ENCODE measurements at places on chromosomes 12 and 14.

DNA sequence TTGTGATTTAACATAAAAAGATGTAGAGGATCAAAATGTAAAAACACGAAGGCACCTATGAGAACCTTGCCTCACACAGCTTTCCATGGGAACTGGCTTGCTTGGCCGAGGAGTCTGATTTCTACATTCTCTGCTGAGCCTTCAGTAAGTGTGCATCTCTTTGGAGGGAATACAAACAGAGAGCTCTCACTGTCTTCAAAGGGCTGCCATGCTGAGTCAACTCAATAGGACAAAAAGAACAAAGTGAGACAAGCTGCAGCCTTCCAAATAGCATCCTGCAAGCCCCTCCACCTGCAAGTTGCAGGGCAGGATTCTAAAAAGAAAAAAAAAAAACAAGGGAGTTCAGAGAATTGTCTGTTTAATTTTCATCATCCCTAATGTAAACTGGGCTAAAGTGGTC lies 411.9 kb downstream of the NELL2 start:
- no peak for DNase-seq

- DNase-seq = no peak
These were observed 728.8 kb upstream of the LMO3 start for GRCh38 chr12:17334784-17335183.

GRCh38 chr14:84272290-84272721 lies 1257.6 kb upstream of the FLRT2 start:
- no peak for DNase-seq

DNA sequence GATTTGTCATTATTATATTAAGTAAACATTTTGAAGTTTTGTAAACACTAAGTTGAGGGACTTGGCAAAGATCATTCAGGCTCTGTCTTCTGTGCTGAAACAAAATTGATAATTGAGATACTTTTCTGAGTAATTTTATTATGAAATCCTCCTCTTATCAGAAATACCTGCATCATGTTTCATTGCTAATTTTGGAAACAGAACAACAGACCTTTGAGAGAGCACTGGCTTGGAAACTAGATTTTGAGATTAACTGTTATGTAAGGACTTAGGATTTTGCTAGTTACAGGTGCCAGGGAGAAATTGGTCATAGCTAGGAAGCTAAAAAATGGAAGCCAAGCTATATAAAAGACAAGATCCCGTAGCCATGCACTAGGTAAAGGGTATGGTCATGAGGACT lies 201.7 kb upstream of the DCN start:
- no peak for DNase-seq

DNA sequence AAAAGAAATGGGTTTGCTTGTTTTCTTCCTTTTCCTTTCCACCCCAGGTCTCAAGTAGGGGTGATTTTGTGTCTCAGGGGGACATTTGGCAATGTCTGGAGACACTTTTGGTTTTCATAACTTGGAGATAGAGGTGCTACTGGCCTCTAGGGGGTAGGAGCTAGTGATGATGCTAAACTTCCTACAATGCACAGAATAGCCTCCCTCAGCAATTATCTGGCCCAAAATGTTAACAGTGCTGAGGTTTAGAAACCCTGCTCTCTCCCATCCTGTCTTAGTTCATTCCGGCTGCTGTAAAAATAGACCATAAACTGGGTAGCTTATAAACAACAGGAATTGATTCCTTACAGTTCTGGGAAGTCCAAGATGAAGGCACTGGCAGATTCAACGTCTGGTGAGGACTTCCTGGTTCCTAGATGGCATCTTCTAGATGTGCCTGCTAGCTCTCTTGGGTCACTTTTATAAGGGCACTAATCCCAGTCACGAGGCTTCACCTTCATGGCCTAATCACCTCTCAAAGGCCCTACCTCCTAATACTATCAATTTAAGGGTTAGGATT lies 7.4 kb upstream of the GAS2L3 start:
- no peak for DNase-seq

GRCh38 chr12:60872219-60872618 lies 1276.4 kb downstream of the SLC16A7 start:
- no peak for DNase-seq

DNA sequence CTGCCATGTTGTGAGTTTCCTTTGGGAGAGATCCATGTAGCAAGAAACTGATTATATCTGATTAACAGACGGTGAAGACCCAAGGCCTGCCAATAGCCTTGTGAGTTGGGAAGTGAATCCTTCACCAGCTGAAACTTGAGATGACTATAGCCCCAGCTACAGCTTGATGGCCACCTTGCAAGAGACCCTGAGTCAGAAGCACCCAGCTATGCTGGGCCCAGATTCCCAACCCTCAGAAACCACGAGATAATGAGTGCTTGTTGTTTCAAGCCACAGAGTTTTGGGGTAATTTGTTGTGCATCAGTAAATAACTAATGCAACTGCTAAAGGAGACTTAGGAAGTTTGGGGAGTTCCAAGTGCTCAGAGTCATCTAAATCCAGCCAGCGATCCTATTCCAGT lies 80.3 kb downstream of the AVPR1A start:
- DNase-seq = no peak

GRCh38 chr12:47754126-47754525 lies 4.6 kb downstream of the RAPGEF3 start:
- DNase-seq = no peak

- DNase-seq = no peak
These were observed 525.3 kb upstream of the TBX3 start for GRCh38 chr12:115209230-115209629.

GRCh38 chr12:116325336-116325664 lies 47.8 kb upstream of the MED13L start:
- DNase-seq = no peak

DNA sequence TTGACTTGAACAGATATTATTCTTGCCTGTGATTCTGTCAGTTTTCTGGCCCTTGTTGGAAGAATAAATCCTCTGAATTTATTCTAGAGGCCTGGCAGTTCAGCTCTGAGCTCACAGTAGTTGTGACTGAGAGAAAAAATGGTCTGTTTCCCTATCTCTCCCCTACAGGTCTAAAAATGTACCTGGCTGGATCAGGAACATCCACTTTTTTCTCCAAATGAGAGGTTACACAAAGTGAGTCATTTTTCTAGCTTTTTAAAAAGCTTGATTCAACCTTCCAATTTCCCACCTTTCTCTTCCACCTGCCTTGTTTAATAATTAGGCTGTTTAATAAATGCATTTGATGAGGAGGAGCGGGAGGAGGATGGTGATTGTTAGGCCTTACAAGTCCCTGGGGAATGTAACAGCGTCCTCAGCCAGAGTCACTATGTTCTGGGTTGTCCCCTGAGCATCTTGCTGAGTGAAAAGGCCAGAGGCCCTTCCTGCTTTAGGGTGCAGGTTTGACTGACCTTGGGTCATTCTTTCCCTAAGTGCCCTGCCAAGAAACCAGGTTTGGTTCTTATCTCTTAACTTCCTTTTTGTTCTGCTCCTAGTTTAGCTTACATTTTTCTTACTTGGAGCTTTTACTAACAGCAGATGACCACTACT lies 91.7 kb upstream of the FUT8 start:
- no peak for DNase-seq

DNA sequence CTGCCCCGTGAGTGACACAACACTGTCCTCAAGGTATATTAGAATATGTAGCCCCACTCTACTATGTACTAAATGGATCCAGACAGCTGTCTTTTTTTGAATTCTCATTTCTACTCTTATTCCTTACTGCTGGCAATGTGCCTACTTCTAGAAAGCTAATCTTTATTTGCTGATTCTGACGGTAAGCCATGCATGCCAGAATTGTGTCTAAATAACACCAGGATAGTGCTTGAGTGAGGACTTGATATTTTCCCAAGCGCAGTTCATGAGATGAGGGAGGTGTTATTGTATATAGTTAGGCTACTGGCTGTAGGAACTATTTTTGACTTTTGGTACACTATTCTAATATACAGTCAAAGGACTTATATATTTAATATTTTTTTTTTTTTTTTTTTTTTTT lies 316.2 kb upstream of the NAV3 start:
- DNase-seq = no peak

DNA sequence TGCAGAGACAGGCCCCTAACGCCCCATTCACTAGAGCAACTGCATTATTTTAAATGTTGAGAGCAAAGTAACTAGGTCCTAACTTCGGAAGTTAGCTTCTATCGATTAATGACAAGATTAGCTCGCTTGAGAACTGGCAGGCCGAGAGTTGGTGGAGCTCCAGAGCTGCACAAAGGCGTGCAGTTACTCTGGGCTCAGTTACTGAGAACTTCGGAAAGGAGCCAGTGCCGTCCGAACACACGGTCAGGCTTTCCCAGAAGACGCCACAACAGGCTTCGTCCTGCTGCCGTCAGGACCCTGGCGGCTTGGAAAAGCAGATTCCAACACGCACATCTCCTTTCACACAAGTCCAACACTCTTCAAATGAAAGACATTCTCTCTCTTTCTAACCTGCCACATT lies 45.4 kb upstream of the TESC start:
- DNase-seq = no peak

DNA sequence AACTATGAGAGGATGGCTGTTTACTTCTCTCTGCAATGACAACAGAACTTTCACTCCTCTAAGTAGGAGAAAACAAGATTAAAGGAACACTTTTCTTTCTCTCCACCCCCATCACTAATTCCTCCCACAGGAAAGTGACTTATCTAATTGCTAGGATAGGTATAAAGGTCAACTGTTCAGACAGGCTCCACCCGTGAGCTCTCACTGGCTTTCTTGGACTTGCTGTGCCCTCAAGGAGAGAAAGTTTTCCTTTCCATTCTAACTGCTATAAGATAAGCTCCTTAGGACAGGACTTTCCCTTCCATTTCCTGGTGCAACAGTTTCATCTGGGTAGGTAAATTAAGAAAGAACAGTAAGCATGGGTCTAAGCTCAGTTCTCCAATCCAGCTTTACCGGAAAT lies 4.8 kb downstream of the SLC41A2 start:
- DNase-seq = no peak

DNA sequence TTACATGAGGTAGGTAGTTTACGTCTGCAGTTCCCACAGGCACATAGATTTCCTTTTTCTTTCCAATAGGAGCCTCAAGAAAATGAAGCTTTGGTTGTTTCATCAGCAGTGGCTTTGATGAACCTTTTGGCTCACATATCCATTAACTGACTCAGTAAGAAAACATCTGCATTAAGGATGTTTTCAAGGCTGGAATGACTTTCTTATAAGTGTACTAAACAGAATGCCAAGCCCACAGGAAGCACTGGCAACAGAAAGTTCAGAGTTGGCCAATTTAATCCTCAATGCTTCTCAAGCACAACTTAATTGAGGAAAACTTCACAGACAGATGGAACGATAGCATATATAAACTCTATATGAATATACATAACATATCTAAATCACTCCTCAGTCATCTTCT lies 63.5 kb downstream of the ST8SIA1 start:
- DNase-seq = no peak

- no peak for DNase-seq
These were observed 103.9 kb upstream of the DIO3 start for GRCh38 chr14:101457301-101457935.

All from NCI-H2081 treated with DMSO at 0.1 percent for 48 hours (cell line).